ENCODE measurements at places on chromosomes 7 and 10.

DNA sequence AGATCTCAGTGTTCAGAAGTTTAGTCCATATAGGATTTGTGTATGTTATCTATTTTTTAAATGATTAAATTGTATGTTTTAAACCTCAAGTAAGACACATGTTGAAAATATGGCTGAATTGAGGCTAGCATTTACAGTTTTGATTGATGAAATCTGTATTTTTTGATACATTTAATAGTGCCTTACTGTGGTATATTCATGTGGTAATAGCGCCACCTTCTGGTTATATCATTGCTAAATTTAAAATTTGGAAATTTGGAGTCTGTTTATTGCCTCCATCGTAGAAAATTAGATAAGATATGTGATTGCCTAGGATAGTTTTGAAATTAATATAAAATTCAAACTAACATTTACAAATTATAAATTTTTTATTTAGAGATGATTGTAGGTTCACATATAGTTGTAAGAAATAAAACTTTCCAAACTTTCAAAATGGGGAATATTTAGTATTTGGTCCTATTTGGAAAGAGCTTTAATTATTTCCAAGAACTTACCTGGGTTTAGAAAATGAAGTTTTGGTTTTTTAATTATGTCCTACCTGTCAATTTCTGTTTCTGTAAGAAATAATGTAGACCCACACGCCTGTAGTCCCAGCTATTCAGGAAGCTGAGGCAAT is 19.1 kb upstream of the ARMS2 start:
- peak; percentile 55 for DNase-seq

- DNase-seq, result no peak
Measured at GRCh38 chr7:74059037-74059436, 24.6 kb upstream of the LIMK1 start.

GRCh38 chr10:91424016-91424415 is 13.9 kb downstream of the HECTD2 start:
- DNase-seq, result peak; percentile 27

DNA sequence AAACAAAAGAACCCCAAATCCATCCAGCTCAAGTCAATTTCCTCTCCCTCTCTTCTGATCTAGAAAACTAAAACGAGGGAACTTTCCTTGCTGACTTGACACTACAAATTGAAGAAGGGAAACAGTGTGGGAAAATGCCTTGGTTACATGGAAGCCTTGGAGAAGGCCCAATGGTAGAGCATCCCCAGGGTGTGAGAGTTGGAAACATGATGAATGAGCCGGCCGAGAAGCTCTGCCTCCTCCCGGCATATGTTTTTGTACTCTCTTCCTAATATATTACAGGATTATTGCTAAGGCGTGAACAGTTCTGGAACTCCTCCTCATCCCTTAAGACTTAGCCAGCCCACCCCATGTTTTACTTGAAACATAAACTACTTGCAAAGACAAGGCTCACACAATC is 618.2 kb upstream of the MGMT start:
- DNase-seq, result no peak

GRCh38 chr10:122499012-122499411 is 37.7 kb downstream of the HTRA1 start:
- DNase-seq, result no peak

DNA sequence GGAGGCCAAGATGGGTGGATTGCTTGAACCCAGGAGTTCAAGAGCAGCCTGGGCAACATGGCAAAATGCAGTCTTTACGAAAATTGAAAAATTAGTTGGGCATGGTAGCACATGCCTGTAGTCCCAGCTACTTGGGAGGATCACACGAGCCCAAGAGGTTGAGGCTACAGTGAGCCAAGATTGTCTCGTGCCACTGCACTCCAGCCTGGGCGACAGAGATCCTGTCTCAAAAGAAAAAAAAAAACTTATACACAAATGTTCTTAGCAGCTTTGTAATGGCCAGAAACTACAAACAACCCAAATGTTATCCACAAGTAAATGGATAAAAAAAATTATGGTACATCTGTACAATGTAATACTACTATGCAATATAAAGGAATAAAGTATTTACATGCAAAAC is 12.6 kb downstream of the NT5C2 start:
- no peak for DNase-seq

DNA sequence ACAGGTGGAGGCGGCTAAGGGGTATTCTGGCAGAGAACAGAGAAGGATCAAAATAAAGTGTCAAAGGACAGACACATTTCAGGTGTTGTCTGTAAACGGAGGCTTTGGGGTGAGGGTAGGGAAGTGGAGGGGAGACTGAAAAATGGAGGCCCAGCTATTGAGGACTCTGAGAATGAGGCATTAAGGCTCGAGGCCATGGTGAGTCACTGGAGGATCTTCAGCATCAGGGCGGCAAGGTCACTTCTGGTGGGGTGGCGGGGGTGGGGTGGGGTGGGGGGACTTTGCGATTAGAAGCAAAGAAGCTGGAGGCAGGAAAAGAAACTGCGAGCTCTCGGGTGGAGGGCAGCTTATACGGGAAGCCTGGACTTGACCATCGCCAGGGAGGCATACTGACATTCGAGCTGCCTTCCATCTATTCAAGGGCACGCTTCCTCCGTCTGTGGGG is 58.4 kb upstream of the PCGF5 start:
- DNase-seq, result peak; percentile 43

- no peak for DNase-seq
Measured at GRCh38 chr7:153193144-153193595, 433.6 kb downstream of the ACTR3B start.

DNA sequence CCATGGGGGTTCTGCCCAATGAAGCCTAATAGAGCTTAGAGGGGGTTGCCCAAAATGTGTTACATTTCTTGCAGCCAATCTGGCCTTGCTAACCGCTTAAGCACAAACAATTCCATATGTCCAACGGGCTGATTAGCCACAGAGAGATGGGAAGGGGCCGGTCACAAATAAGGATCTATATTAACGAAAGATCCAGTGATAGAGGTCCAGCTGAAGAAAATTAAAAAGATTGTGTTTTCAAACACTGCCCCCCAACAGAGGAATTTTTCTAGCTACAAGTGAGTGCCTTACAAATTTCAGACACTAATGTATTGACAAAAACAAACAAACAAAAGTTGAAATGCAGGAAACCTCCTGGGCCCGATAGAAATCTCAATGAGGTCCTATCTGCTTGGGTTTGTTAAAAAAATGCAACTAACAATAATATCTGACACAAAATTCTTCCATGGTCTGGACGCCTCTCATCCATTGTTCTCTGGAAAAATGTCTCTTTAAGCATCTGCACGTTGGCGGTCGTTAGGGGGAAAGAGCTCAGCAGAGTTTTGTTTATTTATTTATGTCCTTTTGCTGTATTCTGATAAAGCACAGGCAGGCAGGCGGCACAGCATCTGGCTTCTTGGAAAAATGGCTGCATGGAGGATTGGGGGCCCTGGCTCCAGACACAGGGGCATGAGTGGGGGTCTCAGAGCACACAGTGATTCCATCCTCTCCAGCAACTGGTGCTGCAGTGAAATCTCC is 402.0 kb downstream of the RPS24 start:
- no peak for DNase-seq

DNA sequence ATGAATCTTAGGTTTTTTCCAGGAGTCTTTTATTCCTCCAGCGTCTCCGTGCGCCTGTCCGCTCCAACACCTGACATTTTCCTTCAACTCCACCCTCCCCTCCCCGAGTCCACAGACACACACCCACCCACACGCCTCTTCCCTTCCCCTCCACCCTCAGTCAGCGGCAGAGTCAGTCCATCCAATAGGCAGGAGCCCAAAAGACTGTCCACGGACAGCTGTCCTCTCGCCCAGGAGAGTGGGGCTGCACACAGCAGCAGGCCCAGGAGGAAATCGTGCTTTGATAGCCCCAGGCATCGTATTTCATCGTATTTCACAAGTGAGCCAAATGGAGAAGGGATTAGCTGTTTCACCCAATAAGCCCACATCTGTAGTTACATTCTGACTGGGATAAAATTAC is 285.1 kb downstream of the ZEB1 start:
- DNase-seq, result peak; percentile 22
